Right lung (tissue), 10 donors: ENCODE measurements at places on chromosomes 16 and 17. TPM values are rescaled to one million over a fixed set of nuclear protein-coding genes. Genes with fewer than 3 reads are reported as not detected.

Gene RMI2
- 31.1 TPM for polyA plus RNA-seq

Gene CSH1
- 1.4 TPM for polyA plus RNA-seq

Gene MT1M
- 0.70 TPM for polyA plus RNA-seq

Gene CACNG4
- polyA plus RNA-seq = 3.5 TPM

Gene AATF
- polyA plus RNA-seq = 30.3 TPM

Gene FLYWCH1
- 21.7 TPM for polyA plus RNA-seq

Gene SMIM36
- 0.14 TPM for polyA plus RNA-seq

Gene SULT1A2
- polyA plus RNA-seq = 2.7 TPM

Gene CHRNE
- polyA plus RNA-seq = 0.59 TPM

Gene TMC5
- polyA plus RNA-seq = 9.0 TPM

Gene CLEC18B
- 0.14 TPM for polyA plus RNA-seq

Gene SLC2A4
- polyA plus RNA-seq = 0.80 TPM

Gene PDPR
- polyA plus RNA-seq = 35.4 TPM

Gene CRYM
- 1.2 TPM for polyA plus RNA-seq

Gene GP1BA
- 3.5 TPM for polyA plus RNA-seq

Gene FBXW10
- 1.5 TPM for polyA plus RNA-seq

Gene WSCD1
- polyA plus RNA-seq = 5.7 TPM

Gene SOCS3
- 49.2 TPM for polyA plus RNA-seq

Gene GALR2
- polyA plus RNA-seq = not detected

Gene OR1F1
- polyA plus RNA-seq = not detected

Gene MT4
- polyA plus RNA-seq = not detected

Gene NPIPA3
- polyA plus RNA-seq = 27.4 TPM
